Globus pallidus (tissue), 1 donor: ENCODE measurements at places on chromosomes 2 and 18.

DNA sequence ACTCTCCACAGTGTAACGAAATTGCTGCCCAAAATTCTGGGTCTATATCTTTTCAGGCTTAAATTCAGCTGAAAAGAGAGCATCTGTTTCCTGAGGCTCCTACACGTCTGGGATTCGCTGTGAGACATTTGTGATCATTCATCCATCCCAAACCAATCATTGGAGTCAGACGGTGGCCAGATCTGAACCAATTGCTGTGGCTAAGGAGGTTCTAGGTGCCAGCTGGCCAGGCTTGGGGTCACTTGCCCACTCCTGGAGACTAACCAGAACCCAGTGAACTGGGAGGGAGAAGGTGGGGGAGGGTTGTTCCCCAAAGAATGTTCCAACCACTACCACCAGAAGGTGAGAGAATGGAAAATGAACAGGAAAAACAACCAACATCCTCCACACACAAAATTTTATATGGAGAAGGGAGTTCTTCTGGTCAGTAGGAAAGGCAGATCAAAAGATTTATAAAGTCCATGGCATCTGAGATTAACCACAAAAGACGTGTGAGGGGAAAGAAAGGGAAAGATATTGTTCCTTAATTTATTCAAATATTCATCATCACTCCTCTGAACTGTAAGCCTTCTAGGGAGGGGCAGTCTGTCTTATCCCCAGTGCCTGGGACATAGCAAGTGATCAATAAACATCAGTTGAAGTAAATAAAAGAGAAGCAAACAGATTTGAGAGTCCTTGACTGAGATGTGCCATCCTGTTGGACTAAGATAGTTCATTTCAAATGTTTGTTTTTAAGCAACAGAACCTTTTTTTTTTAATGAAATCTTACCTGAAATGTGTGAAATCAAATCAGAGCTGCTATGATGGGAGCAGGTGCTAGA, 3.0 kb upstream of the RTKN start:
- no peak for DNase-seq

- DNase-seq, result no peak
These were observed 45.3 kb downstream of the ZC3H15 start for GRCh38 chr2:186531257-186531775.

DNA sequence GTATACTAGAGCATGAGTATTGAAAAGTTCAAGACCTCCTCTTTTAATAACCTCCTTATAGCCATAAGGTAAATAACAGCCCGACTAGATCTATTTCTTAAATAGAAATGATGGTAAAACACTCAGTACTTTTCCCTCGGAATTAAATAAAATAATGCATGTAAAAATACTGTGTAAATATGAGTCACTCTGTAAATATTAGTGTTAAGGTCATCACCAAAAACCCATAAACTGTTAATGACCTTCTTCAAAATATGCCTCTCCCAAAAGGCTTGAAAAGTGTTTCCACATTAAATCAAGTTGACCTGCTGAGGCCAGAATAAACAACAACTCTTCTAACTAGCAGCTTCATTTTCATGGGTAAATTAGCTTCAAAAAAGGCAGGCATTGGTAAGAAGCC, 25.3 kb upstream of the BZW1 start:
- no peak for DNase-seq

DNA sequence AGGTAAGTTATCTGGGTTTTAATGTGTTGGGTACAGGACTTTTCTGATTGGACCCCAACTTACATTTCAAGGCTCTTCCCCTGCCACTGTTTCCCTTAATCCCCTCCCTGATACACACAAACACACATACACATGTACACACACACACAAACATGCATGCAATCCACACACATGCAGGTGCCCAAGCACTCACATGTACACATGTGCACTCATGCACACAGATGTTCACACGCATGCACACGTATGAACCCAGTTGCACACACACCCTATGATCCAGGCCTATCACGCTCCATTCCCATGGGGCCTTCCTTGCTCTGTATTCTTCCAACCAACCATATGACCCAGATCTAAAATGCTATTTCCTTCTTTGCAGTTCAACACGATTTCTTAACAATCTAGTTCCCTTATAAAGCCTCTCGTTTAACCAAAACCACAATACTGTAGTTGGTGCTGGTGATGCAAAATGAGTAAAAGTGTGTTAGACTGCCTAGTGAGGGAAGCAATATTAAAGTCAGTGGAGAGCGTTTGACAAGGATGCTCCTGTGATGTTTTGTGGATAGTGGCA, 11.1 kb downstream of the SERPINB8 start:
- DNase-seq, result no peak

DNA sequence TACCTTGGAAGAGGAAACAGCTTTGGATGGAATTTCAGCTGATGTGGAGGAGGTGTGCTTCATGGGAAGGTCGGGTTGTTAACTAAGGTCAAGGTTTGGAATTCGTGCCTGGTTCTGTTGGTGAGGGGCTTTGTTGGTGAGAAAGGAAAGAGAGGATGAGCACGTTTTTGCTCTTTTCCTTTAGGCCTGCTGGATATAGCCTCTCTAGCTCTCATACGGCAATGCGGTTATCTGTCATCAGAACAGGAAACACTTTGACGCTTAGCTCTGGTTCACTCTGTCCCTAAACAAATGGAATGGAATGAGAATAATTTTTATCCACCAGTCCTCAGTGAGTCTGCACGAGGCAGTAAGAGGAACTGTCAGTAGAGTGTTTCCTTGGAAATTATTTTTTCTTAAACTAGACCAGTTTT, 169.7 kb upstream of the NOSTRIN start:
- peak; percentile 4 for DNase-seq

- peak; percentile 14 for DNase-seq
These were observed 476.7 kb upstream of the RAB6C start for GRCh38 chr2:129502781-129503180.

DNA sequence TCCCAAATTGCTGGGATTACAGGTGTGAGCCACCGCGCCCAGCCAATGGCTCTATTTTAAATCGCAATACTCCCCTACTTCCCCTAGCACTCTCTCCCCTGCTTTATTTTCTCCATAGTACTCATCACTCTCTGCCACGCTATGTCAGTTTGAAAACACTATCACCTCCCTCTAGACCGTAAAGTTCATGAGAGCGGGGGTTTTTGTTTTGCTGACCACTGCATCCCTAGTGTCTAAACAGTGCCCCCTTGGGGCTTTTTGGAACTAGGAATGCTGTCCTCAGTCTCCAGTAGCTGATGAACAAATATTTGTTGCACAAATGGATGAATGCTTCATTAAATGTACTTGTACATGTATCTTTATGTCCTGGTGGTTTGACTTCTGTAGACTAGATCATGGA, 44.1 kb downstream of the ATOH8 start:
- DNase-seq, result peak; percentile 79

- DNase-seq, result no peak
These were observed 177.1 kb downstream of the ACOXL start for GRCh38 chr2:110909501-110909900.

GRCh38 chr2:238286987-238287736, 1.2 kb downstream of the PER2 start:
- no peak for DNase-seq

DNA sequence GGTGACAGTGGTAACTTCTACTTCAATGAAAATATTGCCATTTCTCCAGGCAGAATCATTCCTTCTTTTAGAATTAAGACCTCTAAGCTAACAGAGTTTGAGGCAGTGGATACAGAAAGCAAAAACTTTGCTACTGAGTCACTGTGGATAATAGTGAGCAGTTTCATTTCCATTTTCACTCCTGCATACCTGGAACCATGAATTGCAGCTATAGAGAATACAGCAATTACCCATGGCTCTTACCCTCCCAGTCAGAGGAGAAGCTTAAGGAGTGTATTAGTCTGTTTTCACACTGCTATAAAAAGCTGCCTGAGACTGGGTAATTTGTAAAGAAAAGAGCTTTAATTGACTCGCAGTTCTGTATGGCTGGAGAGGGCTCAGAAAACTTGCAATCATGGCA, 531.4 kb upstream of the CNTNAP5 start:
- DNase-seq, result no peak

- DNase-seq, result no peak
These were observed 83.6 kb downstream of the COLEC12 start for GRCh38 chr18:416930-417329.

DNA sequence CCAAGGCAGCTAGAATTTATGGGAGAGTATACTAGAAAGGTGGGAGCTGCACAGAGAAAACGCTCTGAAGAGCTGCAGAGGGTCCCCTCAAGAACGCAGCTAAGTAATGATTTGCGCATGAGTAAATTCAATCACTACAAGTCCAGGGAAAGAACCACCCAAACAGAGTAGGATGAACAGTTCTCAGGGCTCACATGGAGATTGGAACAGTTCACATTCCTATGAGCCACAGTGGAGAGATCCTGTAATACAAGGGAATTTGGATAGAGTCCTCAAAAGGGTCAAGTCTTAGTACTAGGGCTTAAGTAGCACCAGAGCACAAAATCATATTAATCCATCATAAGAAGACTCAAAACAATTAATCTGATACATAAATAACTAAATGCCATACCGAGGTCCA, 12.7 kb downstream of the OLA1 start:
- DNase-seq, result no peak

DNA sequence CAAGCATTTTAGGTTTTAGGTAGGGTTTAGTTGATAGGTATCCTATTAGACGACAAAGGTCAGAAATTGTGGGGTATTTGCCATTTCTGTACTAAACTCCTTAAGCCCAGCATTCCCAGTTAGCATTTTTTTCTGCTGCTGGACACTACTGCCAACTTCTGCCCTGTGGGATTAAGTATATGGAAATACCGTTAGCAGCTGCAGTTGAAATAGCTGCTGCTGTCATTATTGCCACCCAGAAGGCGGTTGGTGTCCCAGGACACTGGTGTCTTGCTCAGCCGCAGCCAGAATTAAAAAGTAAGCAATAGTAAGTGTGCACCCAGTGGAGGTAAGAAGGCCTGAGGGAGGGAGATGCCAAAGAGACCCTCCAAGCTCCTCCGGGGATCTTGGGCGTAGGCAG, 1.9 kb upstream of the UXS1 start:
- no peak for DNase-seq

DNA sequence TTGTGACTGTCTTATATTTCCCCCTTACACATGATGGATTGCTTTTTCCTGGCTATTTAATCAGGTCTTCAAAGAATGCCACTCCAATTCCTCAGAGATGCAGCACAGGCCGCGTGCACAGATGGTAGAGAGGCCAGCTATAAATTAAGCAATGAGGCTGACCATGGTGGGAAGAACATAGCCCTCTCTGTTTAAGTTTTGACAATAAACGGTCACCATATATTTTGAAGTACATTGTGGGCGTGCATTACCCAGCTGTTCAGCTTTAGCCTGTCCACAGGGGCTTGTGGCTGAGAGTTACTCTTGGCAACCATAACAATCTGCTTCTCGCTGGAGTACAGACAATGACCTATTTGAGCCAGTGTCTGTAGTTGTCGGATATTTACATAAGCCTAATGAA, 730.8 kb downstream of the DCC start:
- no peak for DNase-seq

DNA sequence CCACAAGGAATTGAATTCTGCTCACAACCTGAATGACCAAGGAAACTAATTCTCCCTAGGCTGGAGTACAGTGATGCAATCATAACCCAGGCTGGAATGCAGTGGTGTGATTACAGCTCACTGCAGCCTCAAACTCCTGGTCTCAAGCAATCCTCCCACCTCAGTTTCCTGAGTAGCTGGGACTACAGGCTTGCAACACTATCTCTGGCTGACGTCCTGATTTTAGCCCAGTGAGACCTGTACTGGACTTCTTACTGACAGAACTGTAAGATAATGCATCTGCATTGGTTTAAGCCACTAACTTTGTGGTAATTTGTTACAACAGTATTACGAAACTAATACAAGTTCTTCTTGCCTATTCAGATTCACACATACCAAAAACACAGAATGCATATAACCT, 9.5 kb upstream of the KDSR start:
- no peak for DNase-seq

DNA sequence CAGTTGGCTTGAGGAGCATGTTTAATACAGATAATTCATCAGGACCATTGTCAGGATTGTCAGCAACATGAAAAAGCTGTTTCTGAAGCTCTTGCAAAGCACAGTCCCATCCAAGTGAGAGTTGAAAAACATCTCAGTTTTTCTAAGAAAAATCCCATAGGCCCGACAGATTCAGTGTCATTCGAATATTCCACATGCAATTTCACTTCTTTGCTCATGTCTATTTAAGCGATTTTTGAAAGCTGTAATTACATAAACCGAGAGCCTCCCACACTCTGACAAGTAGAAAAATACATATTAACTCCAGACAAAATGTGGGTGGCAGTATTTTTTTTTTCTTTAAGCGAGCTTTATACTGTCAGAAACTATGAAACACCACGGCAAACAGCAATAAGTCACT, 134.7 kb upstream of the GALNT5 start:
- DNase-seq, result no peak

GRCh38 chr2:75539955-75540716, 20.6 kb downstream of the EVA1A start:
- no peak for DNase-seq

GRCh38 chr2:148643421-148643820, 1.1 kb upstream of the EPC2 start:
- DNase-seq, result no peak

DNA sequence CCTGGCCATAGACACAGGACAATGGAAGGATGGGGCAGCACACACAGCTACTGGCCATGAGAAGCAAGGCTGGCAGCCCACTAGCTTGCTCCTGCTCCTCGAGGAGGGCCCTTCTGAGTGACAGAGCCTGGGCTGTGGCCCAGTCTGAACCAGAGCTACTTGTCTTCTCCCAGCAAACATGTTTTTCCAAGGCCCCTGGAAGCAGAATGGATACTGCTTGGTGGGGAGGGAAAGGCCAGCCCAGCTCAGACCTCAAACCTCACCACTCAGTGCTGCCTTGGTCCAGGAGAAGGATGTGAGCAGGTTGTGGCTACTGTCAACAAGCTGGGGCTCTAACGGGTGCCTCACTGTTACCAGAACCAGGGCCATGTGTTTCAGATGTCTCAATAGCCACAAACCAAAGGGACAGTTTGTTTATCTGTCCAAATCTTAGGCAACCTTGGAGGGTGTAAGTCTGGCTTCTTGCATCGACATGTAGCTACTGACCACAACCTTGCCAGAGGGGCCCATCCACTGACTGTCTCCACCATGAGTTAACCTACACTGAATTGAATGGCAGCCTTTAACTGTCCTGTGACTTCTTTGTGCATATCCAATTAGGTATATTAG, 98.6 kb downstream of the TGFA start:
- no peak for DNase-seq

DNA sequence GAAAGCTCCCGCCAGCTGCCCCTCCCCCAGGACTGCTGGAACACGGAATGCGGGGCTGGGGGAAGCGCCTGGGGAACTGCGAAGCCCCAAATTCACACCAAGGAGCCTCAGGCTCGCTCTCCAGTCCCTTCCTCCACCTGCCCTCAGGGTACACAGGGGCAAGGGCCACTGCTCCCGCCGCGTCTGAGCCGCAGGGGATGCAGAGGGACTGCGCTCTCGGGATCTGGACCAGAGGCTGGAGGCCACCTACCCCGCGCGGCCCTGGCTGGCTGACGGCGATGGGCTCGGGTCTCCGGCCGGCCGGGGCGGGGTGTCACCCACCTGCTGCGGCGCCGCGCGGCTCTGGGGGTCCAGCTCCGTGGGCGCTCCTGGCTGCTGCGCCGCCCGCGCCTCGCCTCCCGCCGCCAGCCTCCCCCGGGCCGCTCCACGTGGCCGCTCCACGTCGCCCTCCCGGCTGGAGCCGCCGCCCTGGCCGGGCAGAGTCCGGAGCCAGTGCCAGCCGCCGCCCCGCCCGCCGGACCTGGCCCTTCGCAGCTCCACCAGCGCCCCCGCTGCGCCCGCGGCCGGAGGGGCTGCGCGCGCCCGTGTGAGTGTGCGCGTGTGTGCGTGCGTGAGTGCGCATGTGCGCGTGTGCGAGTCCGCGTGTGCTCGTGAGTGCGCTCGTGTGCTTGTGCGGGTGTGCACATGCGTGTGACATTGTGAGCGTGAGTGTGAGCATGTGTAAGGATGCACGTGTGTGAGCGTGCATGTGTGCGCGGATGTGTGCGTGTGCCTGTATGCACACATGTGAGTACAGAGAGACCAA, at the start of gene CGREF1:
Gene CGREF1, minus strand, starts transcription at position 604 of the 805 bp plus-strand sequence. CDS start 14,762 bp downstream, outside the sequence.
- DNase-seq, result no peak
